ENCODE measurements at places on chromosomes 16 and 17.

DNA sequence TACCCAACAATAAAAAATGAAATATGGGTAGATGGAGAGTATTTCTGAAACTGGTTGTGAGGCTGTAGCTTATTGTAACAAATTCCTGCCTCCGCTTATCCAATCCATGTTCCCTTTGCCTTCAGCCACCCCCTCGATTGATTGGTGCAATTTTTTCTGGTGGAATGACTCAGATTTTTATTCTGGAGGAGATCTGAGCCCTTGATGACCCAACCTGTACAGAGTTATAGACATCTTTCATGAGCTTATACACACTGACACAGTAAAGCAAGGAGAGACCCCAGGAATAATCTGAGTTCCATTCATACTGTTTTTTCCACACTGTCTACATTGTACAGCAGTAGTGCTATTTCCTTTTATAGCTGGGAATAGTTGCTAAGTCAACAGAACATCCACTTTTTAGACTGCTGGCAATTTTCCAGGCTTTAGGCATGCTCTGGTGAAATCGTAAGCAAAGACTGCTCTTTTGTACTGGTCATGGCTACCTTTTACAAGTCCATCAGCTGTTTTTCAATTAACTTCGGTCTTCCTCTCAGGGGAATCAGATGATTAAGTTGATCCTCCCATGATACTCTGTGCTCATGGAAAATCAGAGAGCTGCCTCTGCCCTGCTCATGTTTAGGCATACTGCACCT lies 30.1 kb downstream of the CCL4 start:
- no peak for DNase-seq

DNA sequence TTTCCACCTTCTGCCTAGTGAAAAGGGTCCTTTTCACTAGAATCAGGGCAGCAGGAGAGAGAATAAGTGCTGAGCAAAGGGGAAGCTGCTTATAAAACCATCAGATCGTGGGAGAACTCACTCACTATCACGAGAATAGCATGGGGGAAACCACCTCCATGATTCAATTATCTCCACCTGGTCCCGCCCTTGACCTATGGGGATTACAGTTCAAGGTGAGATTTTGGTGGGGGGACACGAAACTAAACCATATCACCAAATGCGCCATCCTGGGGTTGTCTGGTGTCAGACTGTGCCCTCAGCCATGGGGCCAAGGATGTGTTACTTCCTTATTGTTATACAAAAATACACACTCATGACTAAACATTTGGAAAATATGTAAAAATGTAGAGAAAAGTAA lies 10.4 kb upstream of the KATNB1 start:
- DNase-seq: no peak

- peak; percentile 45 for DNase-seq
Measured at GRCh38 chr16:87897521-87898505, 28.5 kb upstream of the SLC7A5 start.

DNA sequence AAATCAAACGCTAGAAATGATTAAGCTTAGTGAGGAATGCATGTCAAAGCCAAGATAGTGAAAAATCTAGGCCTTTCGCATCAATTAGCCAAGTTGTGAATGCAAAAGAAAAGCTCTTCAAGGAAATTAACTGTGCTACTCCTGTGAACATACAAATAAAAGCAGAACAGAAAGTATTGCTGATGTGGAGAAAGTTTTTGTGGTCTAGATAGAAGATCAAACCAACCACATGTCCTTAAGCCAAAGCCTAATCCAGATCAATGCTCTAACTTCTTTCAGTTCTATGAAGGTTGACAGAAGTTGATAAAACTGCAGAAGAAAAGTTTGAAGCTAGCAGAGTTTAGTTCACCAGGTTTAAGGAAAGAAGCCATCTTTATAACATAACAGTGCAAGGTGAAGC lies 1044.6 kb downstream of the CDH11 start:
- DNase-seq: no peak

GRCh38 chr16:85227946-85228862 lies 115.9 kb upstream of the CIBAR2 start:
- no peak for DNase-seq

GRCh38 chr17:43701318-43701743 lies 39.6 kb upstream of the MEOX1 start:
- DNase-seq: peak; percentile 19

GRCh38 chr16:14566599-14566998 lies 63.5 kb downstream of the PARN start:
- no peak for DNase-seq

DNA sequence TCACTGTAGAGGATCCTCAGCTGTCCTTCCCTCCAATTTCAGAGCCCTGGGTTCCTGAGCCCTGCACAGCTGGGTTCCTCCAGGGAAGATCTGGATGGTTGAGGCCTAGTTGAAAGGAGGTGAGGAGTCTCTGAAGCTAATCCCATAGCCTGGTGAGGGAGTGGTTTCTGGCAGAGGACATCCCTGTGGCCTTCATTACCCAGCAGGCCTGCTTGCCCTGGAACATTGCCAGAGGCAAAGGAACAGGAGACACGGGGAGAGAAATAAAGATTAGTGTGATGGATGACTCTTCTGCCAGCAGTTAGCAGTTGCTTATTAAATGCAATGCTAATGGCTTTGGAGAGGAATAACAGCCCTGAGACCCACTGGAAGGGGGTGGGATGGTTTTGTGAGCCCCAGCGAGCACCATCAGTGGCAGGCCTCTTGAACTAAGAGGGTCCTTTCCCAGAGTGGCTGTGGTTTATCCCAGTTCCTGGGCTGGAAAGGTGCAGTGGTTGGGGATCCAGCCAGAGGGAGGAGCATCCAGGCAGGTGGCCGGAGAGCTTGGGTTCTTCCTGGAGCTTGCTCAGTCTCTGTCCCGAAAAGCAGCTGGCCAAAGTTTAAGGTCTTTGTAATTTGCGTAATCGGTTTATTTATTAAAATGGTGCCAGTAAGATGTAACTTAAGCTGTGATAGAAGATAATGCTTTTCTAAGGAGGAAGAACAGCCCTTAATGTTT lies 209.7 kb downstream of the CCDC182 start:
- DNase-seq: no peak

GRCh38 chr17:14052886-14053615 lies 16.3 kb upstream of the COX10 start:
- DNase-seq: no peak

DNA sequence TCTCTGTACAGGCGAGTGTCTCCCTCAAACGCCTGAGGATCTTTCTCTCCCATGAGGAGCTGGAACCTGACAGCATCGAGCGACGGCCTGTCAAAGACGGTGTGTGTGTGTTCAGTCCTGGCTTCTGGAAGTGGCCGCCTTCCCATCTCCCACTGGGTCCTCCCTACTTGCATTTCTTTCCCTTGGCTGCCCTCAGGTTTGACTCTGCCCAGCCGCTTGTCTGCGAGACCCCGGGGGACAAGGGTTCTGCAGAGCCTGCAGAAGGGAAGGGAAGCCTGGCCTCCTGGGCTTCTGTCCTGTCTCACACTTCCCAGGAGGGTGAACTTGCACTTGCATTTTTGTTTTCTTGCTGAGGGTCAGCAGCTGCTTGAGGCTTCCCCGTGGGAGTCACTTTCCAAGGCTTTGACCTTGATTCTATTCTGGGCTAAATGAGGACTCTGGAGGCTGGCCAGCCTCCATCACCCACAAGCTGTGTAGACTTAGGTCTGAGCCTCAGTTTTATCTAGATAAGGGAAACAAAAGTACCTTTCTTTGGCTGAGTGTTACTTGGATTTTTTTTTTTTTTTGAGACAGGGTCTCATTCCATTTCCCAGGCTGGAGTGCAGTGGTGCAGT lies 122.3 kb downstream of the ABCC1 start:
- DNase-seq: no peak

DNA sequence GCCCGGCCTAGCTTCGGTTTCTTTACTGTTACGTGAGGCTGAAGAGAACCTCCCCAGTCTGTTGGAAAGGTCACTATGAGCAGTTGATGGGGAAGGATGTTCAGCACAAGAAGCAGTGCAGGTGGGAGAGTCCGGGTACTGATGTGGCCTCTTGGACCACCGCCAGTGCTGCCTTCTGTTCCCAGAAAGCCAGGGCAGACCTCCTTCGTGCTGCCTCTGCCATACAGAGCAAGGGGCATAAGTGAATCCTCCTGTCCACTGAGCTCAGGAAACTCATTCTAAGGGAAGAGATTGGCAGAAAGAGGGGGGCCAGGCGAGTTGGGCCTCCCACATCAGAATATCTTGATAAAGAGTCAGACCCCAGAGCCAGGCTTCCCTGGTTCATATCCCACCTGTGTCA lies 3.7 kb downstream of the PPP4C start:
- no peak for DNase-seq

DNA sequence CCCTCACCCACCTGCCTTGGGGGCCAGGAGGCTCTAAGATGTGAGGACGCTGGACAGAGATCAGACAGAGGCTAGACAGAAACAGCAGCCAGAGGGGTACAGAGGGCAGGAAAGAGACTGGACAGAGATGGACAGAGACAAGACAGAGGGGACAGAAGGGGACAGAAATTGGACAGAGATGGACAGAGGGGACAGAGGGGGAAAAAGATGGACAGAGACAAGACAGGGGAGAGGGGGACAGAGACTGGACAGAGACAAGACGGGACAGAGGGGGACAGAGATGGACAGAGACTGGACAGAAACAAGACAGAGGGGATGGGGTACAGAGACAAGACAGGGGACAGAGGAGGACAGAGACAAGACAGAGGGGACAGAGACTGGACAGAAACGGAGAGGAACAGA lies 16.1 kb downstream of the UTS2R start:
- no peak for DNase-seq

DNA sequence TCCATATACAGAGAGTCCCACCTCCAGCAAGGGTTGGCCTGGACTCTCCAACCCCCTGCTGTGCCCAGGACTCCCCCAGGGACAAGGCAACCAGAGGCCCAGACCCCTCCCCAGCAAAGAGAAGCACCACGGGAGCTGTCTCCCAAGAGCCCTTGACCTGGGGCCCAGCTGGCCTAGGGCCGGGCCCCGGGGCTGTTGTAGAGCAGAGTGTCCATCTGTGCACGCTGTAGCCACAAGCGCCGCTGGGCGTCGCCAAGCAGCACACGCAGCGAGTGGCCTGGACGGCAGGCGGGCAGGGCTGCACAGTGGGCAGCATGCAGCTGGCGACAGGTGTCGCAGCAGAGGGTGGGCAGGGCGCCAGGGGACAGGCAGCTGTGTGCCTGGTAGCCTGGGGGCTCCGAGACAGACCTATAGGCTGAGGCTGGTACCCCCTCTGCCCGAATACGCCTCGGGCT lies 4.3 kb downstream of the SPATA2L start:
- no peak for DNase-seq

GRCh38 chr17:29870836-29871465 lies 59.1 kb downstream of the SSH2 start:
- no peak for DNase-seq

- DNase-seq: no peak
Measured at GRCh38 chr17:63676584-63676983, 23.3 kb downstream of the LIMD2 start.

DNA sequence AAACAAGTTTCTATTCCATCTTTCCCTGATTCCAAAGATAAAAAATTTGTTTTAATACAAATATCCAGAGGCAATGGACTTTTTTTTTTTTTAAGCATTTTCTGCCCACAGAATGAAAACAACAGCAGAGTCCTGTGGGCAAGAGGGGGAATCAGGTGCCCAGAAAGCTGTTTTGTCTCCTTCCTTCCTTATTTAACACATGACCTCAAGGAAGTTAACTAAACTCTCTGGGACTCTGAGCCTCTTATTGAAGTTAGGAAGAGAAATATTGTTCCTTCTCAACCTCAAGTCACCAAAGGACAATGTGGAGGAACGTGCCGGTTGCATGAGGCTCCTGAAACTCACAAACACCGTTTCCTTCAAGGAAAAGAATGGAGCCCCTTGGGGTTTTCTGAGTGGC lies 34.9 kb downstream of the LITAF start:
- DNase-seq: no peak

- no peak for DNase-seq
Measured at GRCh38 chr17:45103269-45103795, 29.0 kb downstream of the PLCD3 start.

DNA sequence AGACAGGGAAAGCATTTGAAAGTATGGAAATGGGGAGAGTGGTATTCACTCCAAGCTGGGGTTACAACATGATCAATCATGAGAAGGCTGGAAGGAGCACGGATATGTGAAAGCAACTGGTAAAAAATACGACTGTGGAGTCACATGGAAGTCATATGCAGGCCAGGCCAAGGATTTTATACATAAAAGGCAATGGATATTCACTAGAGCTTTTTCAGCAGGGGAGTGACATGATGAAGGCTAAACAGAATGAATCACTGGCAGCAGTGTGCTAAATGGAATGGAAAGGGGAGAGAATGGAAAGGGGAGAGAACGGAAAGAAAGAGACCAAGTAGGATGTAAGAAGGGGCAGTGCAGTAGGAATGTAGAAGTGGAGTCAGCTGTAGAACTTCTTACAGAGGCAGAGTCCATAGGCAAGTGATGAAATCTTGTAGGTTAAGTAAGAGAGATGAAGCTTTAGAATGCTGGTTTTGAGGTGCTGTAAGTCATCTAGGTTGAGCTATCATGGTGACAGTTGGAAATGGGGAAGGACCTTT lies 13.0 kb upstream of the NETO2 start:
- DNase-seq: no peak

GRCh38 chr17:80624864-80625263 lies 80.2 kb downstream of the RPTOR start:
- no peak for DNase-seq

GRCh38 chr16:89572073-89572484 lies 3.5 kb upstream of the CPNE7 start:
- no peak for DNase-seq

GRCh38 chr17:787641-788221 lies 5.6 kb downstream of the MRM3 start:
- no peak for DNase-seq

GRCh38 chr17:43069368-43069898 lies 44.4 kb downstream of the RND2 start:
- no peak for DNase-seq

GRCh38 chr17:16286947-16287562 lies 66.2 kb downstream of the CENPV start:
- no peak for DNase-seq

- no peak for DNase-seq
Measured at GRCh38 chr16:49275870-49276269, 5.8 kb downstream of the CBLN1 start.

- DNase-seq: no peak
Measured at GRCh38 chr16:83791916-83792315, 15.9 kb upstream of the HSBP1 start.

DNA sequence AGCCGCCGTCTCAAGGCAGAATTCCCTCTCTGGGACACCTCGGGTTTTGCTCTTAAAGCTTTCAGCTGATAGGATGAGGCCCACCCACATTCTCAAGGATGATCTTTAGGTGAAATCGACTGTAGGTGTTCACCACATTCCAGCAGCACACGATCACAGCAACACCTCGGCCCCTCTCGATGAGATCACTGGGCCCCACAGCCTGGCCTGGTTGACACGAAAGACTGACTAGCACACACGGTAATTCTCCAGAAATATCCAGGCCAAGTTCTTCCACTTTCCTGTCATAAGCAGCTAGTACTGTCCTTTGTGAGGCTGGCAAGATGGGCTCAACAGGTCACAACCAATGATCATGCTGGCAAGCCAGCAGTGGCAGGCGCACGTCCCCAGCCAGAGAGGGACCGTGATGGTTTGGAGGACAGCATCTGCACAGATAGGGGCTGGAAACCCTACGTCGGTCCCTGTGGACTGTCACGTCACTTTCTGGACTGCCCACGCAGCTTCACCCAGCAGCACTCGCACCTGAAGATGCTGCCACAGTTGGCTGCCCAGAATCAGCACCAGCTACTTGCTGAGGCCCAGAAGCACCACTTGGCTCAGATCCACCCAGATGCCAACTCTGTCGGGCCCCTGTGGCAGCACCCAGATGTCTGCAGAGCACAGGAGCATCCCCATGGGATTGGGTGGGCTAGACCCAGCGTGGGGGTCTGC lies 17.4 kb downstream of the TMC6 start:
- DNase-seq: no peak
